ENCODE measurements at places on chromosomes 3 and 15.

DNA sequence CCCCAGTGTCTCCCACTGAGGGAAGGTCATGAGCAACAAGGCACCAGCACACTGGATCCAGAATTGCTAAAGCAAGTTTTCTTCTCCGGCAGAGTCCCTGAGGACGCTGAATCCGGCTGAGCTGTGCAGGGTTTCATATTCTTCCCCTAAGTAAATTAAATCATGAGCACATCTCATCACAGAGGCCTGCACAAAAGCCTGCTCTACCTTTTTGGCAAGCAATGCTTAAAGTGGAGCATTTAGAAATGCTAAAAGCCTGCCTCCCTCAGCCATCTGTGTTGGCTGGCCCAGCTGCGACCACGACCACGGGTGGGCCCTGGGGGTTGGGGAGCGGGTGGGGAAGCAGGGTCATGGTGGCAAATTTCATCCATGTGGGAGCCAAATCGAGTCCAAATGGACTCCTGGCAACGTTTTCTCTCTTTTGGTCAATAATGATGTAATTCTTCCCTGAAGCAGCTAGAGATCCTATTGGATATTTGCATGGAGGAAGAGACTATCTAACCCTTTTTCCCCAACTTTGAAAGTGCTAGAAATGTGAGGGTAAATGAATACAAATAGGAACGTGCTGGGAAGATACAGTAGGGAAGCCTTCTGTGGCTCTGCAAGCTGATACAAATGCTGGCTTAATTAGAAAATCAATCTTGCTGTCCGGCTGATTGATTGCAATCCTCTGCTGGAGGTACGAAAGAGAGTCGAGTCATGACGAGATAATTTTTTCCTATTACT lies 532.8 kb upstream of the TBL1XR1 start:
- peak; percentile 16 for DNase-seq

GRCh38 chr3:106299300-106300098 lies 430.7 kb upstream of the CBLB start:
- DNase-seq, result no peak

DNA sequence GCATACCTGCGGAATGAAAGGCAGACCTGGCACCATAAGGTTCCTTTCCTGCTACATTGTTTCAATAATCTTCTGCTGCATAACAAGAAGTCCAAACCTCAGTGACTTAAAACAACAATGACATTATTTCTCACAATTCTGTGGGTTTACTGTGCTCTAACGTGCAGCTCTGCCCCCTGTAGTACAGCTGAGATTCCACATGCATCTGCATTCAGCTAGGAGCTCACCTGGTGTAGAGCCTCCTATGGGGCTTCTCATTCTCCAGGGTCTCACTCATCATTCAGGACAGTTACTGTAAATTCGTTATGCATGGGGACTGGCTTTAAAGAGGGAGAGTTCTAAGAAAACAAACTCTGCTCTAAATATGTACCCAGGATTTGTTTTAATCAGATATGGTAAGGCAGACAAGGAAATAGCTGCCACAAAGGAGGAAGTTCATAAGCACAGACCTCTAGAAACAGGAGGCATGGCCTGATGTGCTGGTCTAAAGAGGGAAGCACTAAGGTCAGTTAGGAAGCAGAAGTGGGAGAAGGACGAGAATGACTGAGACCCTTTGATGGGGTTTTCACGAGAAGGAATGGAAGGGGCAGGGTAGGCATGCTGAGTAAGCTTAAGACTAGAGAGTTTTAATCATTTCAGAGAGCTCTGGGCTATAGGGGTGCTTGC lies 347.0 kb downstream of the NEK10 start:
- no peak for DNase-seq

DNA sequence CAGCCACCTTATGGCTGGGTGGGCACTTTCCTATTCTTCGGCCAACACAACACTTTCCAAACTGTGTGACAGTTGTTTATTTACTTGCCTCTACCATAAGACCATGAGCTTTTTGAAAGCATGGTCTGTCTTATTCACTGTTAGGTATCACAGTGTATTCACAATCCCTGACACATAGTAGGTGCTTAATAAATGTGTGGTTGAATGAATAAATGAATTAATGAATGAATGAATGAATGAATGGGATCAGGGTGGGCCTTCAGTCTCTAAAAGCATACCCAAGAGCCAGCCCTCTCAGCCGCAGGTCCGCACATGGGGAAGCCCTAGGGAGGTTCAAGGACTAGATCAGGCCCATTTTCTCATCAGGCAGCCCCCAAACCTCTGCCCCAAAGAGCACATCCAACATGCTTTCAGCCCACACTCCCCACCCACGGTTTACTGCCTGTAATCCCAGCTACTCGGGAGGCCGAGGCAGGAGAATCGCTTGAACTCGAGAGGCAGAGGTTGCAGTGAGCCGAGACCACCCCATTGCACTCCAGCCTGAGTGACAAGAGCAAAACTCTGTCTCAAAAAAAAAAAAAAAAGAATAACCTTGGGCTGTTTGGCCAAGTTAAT lies 95.9 kb downstream of the LIPC start:
- no peak for DNase-seq

GRCh38 chr3:28667646-28668621 lies 319.3 kb upstream of the AZI2 start:
- peak; percentile 80 for DNase-seq

- DNase-seq, result no peak
Observed at GRCh38 chr3:78041486-78041885, 1001.6 kb downstream of the ROBO2 start.

DNA sequence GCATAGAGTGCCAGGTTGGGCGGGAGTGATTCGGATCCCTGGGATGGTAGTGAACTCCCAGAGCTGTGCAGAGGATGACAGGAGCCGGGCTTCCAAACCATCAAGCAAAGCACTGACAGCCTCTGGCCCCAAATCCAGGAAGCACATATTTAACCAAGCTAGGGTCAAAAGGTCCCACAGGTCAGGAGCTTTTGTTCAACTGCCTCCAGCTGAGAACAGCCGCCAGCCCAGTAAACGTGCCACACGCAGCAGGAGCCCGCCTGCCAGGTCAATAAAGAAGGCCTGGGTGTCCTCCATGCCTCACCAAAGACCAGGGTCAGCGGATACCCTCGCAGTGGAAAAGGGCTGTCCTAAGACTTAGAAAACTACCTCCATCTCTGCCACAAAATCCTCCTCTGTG lies 184.7 kb upstream of the LINGO1 start:
- DNase-seq, result no peak

GRCh38 chr15:39331584-39331983 lies 249.3 kb upstream of the THBS1 start:
- DNase-seq, result no peak

DNA sequence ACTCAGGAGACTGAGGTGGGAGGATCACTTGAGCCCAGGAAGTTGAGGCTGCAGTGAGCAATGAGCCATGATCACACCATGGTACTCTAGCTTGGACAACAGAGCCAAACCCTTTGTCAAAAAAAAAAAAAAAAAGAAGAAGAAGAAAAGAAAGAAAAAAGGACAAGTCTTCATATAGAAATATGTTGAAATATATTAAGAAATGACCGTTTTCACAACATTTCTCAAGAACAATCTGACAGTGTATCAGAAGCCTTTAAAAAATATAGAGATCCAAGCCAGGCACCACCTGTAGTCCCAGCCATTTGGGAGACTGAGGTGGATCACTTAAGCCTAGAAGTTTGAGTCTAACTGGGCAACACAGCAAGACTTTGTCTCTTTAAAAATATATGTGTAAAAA lies 29.5 kb upstream of the SEMA4B start:
- DNase-seq, result no peak

GRCh38 chr3:194379651-194380050 lies 10.1 kb upstream of the LRRC15 start:
- no peak for DNase-seq

- no peak for DNase-seq
Observed at GRCh38 chr15:45555934-45556608, 31.1 kb upstream of the BLOC1S6 start.

GRCh38 chr15:55740981-55741832 lies 1.7 kb downstream of the PRTG start:
- no peak for DNase-seq

- no peak for DNase-seq
Observed at GRCh38 chr3:108486941-108487340, 23.5 kb downstream of the MYH15 start.

DNA sequence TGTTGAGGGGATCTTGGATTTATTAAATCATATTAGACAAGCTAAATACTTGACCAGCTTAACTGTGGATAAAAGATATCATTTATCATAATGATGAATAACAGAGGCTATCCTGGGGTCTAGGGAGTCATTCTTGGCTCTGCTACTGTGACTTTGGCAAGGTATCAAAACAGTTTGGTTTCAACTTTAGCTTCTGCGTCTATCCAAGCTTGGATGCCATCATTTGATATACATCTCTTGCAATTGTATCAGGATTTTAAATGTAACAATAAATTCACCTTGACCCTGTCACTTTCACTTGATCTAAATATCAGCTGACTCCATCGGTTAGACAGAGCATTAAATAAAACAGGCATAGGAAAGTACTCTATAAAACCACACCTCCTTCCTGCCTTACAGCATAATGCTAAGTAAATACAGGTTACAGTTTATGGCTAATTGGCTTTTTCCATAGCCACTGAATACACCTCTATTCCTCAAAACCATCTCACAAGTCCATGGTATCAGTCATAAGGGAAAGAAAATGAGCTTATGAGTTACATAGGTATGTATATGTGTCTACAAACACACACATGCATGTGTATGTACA lies 262.9 kb downstream of the CTNNB1 start:
- DNase-seq, result no peak

GRCh38 chr3:54882129-54882833 lies 45.6 kb downstream of the LRTM1 start:
- DNase-seq, result no peak

GRCh38 chr3:128994581-128995546 lies 988 bp upstream of the CFAP92 start:
- no peak for DNase-seq

DNA sequence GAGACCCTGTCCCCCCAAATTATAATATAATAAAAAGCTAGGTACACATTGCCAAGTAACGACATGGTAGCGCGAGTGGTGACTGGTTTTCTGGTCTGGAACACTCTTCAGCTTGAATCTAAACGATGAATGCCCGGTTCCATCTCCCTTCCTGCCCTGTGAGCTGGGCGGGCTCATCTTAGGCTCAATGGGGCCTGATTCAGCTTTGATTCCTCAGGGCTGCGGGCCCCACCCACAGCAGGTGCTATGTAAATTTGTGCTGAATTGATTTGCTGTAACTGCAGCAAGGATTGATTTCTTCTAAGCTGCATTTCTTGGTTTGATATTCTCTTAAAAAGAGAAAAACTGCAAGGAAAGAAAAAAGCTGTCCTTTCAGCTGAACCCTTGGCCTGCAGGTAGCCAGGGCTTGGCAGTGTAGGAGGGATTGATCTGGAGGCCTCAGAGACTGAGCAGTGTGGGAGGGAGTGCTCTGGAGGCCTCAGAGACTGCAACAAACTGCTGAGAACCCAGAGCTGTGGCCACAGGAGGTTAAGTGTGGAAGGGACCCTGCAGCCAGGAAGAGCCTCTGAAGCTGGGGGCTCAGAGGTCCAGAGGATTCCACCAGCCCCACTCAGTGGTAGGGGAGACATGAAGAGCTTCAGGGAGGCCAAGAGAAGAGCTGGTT lies 231.6 kb downstream of the XXYLT1 start:
- no peak for DNase-seq

- no peak for DNase-seq
Observed at GRCh38 chr15:50800715-50801114, 35.2 kb upstream of the SPPL2A start.

DNA sequence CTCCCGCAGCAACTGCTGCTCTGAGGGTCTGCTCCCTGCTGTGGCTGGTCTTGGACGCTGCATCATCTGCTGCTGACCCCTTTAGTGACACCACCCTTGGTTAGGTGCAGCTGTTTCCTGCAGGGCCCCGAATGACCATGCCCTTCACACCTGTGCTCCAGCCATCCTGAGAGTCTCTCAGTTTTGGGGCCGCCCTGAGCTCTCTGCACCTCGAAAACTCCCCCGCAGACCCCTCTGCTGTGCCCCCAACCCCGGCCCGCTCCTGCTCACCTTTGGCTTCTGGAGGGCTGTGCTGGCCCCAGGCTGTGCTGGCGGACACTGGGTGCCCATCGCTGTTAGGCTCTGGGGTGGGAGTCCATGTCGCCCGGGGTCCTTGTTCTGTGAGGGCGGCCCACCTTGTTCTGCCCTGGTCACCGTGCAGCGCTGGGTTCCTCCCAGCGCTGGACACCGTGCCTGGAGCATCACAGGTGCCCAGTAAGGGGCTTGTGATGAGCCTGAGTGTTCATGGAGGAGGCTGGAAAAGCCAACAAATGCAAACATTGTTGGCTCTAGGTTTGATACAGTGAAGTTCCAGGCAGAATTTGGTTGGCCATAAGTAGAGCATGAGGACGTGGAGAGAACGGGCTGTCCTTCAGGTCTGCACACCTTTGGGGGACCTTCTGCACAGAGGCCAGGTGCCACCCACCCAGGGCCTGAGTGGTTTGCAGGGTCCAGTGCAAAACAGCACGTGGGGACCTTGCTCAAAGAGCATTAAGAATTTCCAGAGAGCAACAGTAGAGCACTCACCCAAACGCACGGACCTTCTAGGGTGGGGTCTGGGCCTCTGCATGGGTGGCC lies 12.3 kb downstream of the ABTB1 start:
- peak; percentile 5 for DNase-seq

DNA sequence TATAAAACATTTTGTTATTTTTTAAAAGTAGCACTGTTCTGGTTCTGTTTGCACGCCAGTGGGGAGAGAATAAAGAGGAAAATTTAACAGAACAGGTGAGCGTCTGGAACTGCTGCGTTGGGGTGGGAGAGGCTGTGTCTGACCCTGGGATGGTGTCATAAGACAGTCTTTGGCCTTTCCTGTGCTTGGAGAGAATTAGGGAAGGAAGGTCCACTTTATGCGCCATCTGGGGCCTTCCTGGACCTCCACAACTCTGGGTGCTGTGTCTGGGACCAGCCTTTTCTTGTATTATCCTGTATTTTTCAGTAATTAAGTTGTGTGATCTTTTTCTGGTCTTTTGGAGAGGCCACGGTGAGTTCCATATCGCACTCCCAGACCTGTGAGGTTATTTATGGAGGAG lies 3.3 kb downstream of the FAM43A start:
- no peak for DNase-seq

DNA sequence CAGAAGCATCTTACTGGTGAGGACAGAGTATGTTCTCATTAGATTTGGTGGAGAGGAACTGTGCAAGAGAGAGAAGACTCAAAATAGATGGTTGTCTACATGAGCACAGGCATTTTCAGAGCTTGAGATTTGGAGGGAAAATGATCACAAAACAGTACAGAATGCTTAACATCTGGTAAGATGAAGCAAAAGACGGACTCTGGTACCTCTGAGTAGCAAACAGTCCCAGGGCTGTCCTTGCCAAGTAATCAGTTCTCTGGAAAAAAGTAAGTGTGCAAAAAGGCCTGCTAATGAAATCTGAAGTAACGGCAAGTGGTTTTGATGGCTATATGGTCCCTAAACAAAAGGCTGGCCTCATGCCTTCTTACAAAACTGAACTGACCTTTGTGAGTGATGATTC lies 414.2 kb downstream of the CNTN4 start:
- DNase-seq, result no peak

DNA sequence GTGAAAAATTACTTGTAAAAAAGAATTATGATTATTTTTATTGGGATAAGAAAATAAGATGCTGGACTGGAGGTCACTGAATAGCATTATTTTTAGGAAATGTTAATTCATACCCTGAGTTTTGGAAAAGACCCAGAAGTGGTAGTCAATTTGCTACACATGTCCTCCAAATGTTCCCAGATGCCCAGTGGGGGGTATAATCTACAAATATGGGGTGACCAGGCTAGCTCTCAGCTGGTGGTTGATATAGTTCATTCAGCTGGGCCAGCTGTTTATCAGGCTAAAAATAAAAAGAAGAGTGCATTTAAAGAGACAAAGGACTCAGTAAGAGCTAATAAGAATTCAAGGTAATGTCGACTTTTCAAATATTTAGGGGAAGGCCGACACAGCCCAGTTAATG lies 402.0 kb upstream of the GOLIM4 start:
- DNase-seq, result no peak

Measured in body of pancreas (tissue), 4 donors.